ENCODE measurements at places on chromosomes 2 and 18.

- no peak for DNase-seq
Observed at GRCh38 chr2:237694415-237695194, 67.2 kb downstream of the LRRFIP1 start.

GRCh38 chr2:144249035-144249637 is 270.8 kb downstream of the ZEB2 start:
- DNase-seq = no peak

DNA sequence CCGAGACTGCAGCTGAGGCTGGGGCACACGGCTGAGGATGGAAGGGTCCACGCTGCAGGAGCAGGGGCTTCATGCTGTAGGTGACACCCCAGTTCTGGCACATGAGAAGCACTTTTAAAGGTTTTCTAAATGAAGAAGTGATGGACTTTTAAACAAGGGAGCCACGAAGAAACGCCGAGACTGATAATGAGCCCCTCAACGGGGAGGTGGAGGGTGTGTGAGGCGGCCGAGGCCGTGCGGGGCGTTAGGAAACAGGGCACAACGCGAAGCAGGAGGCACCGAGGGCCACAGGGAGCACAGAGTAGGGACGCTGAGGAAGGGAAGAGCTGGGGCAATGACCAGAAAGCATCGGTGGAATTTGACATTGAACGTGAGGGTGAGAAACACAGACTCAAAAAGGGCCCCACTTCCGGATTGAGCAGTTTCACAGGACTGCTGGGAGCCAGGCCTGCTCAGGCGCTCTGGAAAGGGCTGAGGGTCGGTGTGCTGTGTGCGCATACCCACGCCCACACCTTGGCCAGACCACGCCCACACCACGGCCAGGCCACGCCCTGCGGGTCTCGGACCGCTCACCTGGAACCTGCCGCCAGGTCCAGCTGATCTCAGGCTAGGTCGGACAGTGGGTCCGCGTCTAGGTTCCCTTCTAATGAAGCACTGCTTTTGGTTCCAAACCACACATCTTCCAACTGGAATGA is 115.7 kb downstream of the GYPC start:
- no peak for DNase-seq

DNA sequence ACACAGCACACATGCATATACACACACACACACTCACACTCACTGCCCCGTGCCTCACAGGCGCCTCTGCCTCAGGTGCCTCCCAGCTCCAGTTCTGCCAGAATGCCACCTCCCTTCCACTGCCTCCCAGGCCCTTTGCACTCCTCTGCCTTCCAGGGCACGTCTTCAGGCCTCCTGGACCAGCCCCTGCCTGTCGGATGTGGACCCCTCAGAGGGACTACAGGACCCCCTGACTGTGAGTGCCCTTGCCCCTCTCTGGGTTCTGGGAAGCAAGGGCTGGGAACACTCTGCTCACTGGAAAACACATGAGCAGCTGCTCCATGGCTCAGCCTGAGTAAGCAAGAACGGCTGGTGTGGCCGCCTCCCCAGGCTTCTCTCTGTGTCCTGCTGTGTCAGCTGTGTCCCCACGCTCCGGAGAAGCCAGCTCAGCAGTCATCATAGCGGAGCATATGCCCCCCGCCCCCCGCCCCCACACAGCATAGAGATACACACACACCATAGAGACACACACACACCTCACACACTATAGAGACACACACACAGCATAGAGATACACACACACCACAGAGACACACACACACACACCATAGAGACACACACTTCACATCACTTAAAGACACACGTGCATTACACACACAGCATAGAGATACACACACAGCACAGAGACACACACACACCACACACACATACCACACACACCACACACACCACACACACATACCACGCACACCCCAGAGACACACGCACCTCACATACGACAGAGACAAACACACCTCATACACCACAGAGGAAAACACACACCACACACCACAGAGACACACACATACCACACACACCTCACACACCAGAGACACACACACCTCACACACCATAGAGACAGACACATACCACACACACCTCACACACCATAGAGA is 271.3 kb downstream of the CYRIA start:
- DNase-seq = no peak

- DNase-seq = no peak
Observed at GRCh38 chr2:239523147-239523953, 122.5 kb upstream of the HDAC4 start.

- DNase-seq = no peak
Observed at GRCh38 chr2:20052229-20052851, 912 bp upstream of the LAPTM4A start.

GRCh38 chr2:43139501-43139900 is 86.9 kb downstream of the ZFP36L2 start:
- DNase-seq = no peak

DNA sequence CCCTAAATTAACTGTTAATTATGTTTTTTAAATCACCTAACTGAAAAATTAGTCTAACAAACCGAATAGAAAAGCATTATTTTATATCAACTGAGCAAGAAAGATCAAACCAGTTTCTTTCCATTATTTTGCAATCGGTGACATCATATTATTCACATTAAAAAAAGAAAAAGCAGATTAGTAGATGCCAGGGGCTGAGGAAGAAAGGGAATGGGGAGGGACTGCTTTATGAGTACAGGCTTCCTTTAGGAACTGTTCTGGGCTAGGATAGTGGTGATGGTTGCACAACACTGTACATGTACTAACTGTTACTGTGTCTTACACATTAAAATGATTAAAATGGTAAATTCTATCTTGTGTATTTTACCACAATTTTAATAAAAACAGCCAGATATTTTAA is 59.3 kb downstream of the COBLL1 start:
- DNase-seq = no peak

DNA sequence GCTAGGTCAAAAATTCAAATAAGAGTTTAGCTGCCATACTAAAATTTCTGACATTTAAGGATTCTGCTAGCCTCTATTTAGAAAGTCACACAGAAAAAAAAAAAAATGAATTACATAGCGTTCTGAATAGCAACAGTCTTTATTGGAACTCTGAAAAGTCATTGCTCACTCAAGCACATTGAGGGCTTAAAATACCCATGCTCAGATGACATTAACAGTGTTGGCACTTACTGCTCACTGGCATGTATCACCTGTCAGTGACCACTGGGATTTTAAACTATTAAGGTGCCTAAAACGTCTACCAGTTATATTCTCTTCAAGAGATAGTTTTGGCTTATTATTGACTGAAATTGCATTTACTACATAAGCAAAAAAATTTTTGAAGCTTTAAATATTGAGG is 468.0 kb upstream of the SPHKAP start:
- no peak for DNase-seq

- no peak for DNase-seq
Observed at GRCh38 chr18:26656944-26657536, 108.7 kb upstream of the KCTD1 start.

- DNase-seq = no peak
Observed at GRCh38 chr2:47403609-47404193, 745 bp downstream of the MSH2 start.

DNA sequence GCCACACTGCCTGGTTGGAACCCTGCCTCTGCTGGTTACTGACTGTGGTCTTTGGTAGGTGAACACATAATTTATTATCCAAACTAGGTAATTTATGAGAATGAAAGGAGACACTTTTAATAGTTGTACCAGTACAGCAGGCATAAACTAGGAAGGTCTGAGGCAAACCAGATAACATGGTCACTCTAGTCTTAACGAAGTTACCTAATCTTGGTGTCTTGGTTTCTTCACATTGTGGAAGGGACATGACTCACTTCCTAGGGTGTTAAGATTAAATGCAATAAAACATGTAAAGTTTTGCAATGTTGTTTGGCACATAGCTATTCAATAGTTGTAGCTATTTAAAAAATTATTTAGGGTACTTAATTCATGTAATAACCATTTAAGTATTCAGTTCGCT is 23.3 kb downstream of the SPTBN1 start:
- DNase-seq = no peak

DNA sequence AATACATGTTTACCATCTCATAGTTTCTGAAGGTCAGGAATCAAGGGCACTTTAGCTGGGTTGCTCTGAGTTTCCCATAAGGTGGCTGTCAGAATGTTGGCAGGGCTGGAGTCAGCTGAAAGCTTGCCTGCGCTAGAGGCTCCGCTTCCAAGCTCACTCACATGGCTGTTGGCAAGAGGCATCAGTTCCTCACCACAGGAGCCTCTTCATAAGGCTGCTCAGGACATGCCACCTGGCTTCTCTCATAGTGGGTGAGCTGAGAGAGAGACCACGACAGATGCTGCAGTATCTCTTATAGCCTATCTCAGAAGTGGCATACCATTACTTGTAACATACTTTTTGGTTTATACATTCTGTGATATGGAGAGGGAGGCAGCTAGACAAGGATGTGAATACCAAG is 7.2 kb downstream of the HADHB start:
- no peak for DNase-seq

- no peak for DNase-seq
Observed at GRCh38 chr2:171762879-171763573, 75.8 kb downstream of the DYNC1I2 start.

DNA sequence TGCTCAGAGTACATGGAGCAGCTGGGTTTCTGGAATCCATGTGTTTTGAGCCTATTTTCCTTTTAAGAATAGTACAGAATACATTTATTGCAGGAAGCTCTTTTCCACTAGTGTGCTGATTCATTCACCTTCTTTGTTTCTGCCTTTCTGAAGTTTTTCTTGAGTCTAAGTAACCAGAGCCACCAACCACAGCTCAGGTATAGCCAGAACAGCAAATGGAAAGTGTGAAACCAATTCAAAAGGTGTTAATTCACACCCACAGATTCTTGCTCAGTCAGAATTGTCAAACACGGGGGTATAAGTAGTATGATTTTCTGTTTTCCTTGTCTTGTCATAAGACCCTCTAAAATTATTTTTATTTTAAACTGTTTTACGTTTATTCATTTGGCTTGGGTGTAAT is 75.9 kb upstream of the DYNAP start:
- no peak for DNase-seq

DNA sequence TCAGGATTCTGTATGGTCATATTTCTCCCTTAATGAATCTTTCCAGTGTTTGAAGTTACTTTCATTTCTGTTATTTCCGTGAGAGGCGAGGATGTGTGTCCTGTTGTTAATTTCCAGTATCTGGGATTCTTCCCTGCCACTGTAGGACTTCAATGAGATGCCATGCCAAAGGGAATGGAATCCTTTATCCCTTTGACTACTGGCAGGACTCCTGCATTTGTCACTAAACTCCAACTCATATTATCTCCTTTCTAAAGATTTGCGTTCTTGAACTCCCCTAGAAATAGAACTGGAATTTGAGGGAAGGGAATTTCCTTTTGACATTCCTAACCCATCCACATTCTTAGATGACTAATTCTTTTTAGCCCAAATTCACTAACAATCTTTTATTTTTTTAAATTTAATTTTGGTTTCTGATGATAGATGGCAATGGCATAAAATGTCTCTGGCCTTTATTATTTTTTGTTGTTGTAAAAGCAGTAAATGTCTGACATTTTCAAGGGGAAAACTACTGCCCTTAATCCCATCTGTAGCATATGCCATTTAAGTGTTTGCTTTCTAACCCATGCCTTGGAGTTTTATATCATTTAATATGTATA is 87.8 kb upstream of the EML6 start:
- DNase-seq = no peak
